ENCODE measurements at places on chromosomes 2 and 18.

DNA sequence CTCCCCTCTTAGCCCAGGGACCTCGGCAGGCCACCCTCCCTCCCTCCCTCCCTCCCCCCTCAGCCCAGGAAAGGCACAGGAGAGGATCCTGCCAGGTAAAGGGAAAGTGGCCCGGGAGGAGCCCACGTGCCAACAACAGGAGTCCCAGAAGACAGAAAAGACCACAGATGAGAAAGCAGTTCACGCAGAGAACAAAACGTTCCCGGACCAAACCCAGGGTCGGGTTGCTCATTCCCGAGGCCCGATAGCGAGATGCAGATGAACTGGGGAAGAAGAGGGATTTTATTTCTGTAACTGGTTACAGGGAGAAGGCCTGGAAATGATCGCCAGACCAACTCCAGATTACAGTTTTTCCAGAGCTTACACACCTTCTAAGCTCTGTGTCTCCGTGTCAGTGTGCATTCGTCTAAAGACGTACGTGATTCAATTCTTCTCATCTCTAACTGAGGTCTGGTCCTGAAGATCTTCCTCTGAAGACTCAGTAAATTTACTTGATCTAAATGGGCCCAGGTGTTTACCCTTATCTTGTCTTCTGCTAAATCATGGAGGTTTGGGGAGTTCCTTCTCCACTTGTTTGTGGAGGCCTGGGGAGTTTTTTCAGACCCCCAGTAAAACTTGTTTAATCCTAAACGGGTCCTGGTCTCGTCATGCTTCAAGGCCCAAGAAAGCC is 807 bp upstream of the NEU4 start:
- DNase-seq, result no peak

GRCh38 chr2:240603846-240604245 is 17.3 kb downstream of the CAPN10 start:
- no peak for DNase-seq

GRCh38 chr2:99832926-99833325 is 309.5 kb downstream of the AFF3 start:
- DNase-seq, result no peak

- no peak for DNase-seq
These were observed 127.6 kb upstream of the CCDC68 start for GRCh38 chr18:55086906-55087305.

Measured in stimulated activated CD8-positive, alpha-beta memory T cell treated with anti-CD3 and anti-CD28 coated beads, Interleukin-7, amount 100 ng/mL, for 1 hour (primary cell).